ENCODE measurements at places on chromosomes 1 and 21.

DNA sequence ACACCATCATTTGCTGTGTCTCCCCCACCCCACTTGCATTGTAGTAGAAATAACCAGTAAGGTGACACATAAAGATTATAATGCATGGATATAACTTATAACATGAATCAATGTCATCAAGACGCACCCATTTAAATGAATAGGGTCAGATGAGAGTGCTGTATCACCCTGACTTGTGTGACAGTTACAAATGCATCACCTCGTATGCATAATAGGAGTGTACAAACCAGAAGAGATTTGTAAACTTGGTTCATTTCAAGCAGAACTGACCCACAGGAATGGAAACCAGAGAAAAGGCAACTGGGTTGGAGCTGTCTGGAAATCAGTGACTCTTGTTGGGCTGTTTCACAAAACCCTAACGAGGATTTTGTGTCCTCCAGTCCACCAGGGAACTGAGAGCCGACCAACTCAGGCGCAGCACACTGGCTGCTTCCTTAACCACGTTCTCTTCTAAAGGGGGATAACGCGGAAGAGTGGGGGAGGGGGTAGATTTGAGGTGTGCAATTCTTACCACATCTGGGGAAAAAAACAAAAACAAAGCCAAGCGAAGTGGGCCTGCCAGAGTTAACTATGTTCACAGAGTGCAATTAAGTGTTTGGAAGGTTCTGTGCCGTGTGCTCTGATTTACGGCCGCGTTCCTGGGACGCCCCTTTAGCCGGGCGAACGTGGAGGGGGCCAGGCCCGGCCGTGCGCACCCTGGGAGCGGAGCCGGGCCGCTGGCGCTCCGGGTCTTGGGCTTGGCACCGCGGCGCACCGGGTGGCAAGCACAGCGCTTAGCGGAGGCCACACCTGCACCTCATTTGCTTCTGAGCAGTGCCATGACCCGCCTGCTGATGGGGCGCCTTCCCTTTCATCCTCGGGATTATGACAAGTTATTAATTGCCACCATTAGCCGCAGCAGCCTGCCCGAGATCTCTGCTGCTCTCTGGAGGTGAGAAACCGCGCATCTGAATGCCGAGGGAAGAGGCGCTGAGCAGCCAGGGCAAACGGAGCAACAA, 248.8 kb upstream of the FOXD3 start:
- H3K27me3 ChIP-seq, result peaks cover 10% of the 10 kb centered on the region
- no peak overlapping the region for H3K4me3 ChIP-seq
- no peaks in the 10 kb centered on the region for H3K36me3 ChIP-seq
- no peak overlapping the region for H3K27ac ChIP-seq
- H3K4me1 ChIP-seq, result no peaks in the 10 kb centered on the region

GRCh38 chr1:233843525-233844204, 60.8 kb upstream of the SLC35F3 start:
- no peak overlapping the region for H3K27ac ChIP-seq
- no peak overlapping the region for H3K4me3 ChIP-seq
- DNase-seq, result no peak
- H3K27me3 ChIP-seq, result no peaks in the 10 kb centered on the region

DNA sequence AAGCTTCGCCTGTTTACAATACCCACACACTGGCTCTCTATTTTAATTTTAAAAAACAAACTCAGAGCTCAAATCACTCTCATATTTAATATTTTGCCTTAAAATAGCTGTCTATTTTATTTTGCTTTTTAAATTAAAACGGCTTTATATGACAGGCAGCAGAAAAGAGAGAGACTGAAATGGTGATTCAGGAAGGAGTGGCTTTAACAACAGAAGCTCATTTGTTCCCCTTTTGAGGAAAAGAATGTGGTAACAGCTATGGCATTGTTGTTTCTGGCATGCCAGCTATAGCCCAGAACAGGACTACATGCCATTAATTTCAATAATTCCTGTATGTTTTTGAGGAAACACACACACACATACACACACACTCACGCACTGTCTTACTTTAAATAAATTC, 234.2 kb upstream of the PTBP2 start:
- no peaks in the 10 kb centered on the region for H3K4me1 ChIP-seq
- H3K27ac ChIP-seq, result no peak overlapping the region
- H3K4me3 ChIP-seq, result no peak overlapping the region
- no peaks in the 10 kb centered on the region for H3K27me3 ChIP-seq
- no peaks in the 10 kb centered on the region for H3K36me3 ChIP-seq
- no peak for DNase-seq

DNA sequence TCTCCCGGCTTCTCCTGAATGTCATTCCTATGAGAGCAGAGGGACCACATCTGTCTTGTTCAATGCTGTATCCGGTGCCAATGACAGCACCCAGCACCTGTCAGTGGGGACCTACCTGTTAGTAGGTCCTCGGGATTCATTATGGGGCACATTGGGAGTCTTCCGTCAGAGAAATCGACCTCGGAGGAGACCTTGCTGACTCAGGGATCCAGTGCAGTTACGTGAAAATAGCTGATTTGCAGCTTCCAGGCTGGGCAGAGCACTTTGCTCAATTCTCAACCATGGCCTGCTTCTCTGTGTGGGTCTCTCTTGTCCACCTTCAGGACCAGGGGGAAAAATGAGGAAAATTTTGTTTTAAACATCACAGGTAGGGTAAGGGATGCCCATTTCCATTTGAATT, 130.2 kb downstream of the PRDM2 start:
- H3K4me1 ChIP-seq, result no peaks in the 10 kb centered on the region
- no peak overlapping the region for H3K27ac ChIP-seq
- H3K4me3 ChIP-seq, result no peak overlapping the region
- DNase-seq, result no peak
- no peaks in the 10 kb centered on the region for H3K36me3 ChIP-seq
- no peaks in the 10 kb centered on the region for H3K27me3 ChIP-seq

- H3K27me3 ChIP-seq, result no peaks in the 10 kb centered on the region
- H3K4me3 ChIP-seq, result no peak overlapping the region
- no peak for DNase-seq
- H3K27ac ChIP-seq, result no peak overlapping the region
- no peaks in the 10 kb centered on the region for H3K36me3 ChIP-seq
Observed at GRCh38 chr1:62467092-62467491, 30.2 kb downstream of the USP1 start.

GRCh38 chr1:47722909-47723580, 274.1 kb downstream of the TRABD2B start:
- no peak overlapping the region for H3K27ac ChIP-seq
- H3K4me1 ChIP-seq, result no peaks in the 10 kb centered on the region
- DNase-seq, result no peak
- no peak overlapping the region for H3K4me3 ChIP-seq
- H3K27me3 ChIP-seq, result peaks cover 5% of the 10 kb centered on the region

- no peaks in the 10 kb centered on the region for H3K36me3 ChIP-seq
- peaks cover 2% of the 10 kb centered on the region for H3K27me3 ChIP-seq
- DNase-seq, result no peak
- H3K4me3 ChIP-seq, result no peak overlapping the region
Observed at GRCh38 chr21:45412491-45412890, 7.5 kb downstream of the COL18A1 start.

DNA sequence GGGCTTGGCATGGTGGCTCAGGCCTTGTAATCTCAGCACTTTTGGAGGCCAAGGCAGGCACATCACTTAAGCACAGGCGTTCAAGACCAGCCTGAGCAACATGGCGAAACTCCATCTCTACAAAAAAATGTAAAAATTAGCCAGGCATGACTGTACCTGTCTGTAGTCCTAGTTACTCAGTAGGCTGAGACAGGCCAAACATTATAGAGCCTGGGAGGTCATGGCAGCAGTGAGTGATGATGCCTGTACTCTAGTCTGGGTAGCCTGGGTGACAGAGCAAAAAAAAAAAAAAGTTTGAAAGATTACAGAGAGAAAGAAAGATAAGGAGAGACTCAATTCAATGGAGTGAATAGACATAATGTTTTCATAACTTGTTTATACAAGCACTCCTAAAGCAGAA, 556.5 kb upstream of the BRINP3 start:
- H3K4me1 ChIP-seq, result no peaks in the 10 kb centered on the region
- H3K36me3 ChIP-seq, result no peaks in the 10 kb centered on the region
- no peaks in the 10 kb centered on the region for H3K27me3 ChIP-seq
- DNase-seq, result no peak

GRCh38 chr1:169809370-169810095, 14.8 kb upstream of the METTL18 start:
- no peak for DNase-seq
- H3K27ac ChIP-seq, result no peak overlapping the region
- H3K27me3 ChIP-seq, result no peaks in the 10 kb centered on the region
- H3K4me3 ChIP-seq, result no peak overlapping the region

Data from GM12878 (cell line).